Dorsolateral prefrontal cortex (tissue), 122 donors: ENCODE measurements at places on chromosomes 7 and 10.
A peak's percentile ranks its signal among the peaks of the same experiment; 100 is the strongest.

DNA sequence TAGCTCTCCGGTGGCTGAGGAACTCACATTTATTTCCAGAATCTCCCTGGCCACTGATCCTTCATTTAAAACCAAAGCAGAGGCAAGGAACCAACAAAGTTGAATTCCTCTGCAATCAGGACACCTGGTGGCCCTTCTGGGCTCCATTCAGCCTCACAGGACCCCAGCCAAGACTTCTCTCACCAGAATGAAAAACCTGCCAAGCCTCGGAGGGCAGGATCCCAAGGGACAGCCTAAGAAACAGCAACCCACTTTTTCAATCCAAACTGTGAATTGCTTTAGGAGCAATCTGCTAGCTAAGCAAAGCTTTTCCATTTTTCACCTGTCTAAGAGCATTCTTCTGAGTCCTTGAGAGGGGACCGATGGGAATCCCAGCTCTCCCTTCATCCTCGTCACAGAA, 34.6 kb downstream of the OAT start:
- DNase-seq, result no peak

DNA sequence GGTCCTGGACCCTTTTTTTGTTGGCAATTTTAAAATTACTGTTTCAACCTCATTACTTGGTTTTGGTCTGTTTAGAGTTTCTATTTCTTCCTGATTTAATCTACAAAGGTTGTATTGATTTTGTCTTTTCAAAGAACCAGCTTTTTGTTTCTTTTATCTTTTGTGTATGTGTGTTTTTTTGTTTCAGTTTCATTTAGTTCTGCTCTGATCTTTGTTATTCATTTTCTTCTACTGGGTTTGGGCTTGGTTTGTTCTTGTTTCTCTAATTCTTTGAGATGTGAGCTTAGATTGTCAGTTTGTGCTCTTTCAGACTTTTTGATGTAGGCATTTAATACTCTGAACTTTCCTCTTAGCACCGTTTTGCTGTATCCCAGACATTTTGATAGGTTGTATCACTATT, 8.5 kb upstream of the MRPS33 start:
- no peak for DNase-seq

- no peak for DNase-seq
Measured at GRCh38 chr7:11203683-11204082, 230.0 kb downstream of the PHF14 start.

DNA sequence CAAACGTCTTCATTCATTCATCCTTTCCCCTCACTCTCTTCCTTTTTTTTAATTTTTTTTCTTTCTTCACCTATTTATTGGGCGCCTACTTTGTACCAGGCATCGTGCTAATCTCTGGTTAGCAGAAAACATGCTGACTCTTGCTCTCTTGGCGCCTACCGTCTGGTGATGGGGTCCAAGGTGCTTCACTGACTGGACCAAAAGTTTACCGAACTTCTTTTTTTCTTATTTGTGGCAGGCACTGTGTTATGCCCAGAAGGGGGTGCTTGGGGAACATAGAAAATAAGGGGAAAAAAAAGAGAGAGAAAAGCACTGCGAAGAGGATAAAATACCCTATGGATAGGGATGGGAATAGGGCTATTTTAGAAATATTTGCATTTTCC, 505 bp upstream of the FAM204A start:
- DNase-seq, result peak; percentile 33

DNA sequence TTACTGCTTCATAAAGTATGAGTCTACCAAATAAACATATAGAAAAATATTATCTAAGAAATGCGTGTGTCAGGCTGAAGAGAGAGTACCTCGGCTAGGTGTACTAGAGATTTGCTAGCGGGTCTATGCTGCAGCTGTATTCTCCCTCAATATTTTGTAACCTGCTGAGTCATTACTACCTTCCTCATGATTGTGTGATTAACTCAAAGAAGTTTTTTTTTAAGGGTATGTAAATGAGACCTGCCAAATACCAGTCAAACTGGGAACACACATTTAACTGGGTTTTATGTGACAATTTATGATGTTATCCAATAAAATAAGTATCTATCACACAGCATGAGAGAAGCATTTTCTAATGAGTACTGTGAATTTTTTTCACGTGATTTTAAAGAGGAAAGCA, 180.4 kb downstream of the RNF133 start:
- DNase-seq, result no peak

- no peak for DNase-seq
Measured at GRCh38 chr10:132030898-132031463, 34.8 kb upstream of the JAKMIP3 start.

- DNase-seq, result no peak
Measured at GRCh38 chr7:44531421-44532380, 9.4 kb downstream of the NPC1L1 start.

- no peak for DNase-seq
Measured at GRCh38 chr10:110083884-110084283, 76.1 kb downstream of the ADD3 start.

GRCh38 chr10:120382360-120382759, 74.7 kb upstream of the PLPP4 start:
- DNase-seq, result no peak

GRCh38 chr7:140458201-140458600, 21.1 kb downstream of the MKRN1 start:
- DNase-seq, result no peak

GRCh38 chr7:12456506-12456905, 52.8 kb upstream of the VWDE start:
- no peak for DNase-seq

GRCh38 chr7:97078023-97078969, 39.2 kb upstream of the SDHAF3 start:
- no peak for DNase-seq

DNA sequence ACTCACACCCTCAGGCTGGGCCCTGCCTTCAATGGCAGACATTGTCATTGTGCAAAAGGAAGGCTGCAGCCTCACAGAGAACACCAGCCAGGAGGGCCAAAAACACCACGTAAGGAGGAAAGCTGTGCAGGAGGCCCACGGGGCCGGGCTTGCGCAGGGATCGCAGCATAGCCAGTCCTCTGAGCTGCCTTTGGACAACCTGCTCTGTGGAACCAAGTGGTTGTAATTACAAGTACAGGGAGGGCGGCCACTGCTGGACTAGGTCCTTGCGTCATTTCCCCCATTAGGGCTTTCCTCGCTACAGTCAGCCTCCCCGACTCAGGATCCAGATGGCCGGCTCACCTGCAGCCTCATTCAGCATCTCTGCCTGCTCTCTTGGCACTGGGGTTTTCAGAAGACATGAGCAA, 66.9 kb downstream of the FAM53B start:
- DNase-seq, result no peak

- no peak for DNase-seq
Measured at GRCh38 chr10:111707076-111707475, 476.5 kb downstream of the GPAM start.

- DNase-seq, result peak; percentile 75
Measured at GRCh38 chr7:92717993-92718716, 118.2 kb downstream of the CDK6 start.

DNA sequence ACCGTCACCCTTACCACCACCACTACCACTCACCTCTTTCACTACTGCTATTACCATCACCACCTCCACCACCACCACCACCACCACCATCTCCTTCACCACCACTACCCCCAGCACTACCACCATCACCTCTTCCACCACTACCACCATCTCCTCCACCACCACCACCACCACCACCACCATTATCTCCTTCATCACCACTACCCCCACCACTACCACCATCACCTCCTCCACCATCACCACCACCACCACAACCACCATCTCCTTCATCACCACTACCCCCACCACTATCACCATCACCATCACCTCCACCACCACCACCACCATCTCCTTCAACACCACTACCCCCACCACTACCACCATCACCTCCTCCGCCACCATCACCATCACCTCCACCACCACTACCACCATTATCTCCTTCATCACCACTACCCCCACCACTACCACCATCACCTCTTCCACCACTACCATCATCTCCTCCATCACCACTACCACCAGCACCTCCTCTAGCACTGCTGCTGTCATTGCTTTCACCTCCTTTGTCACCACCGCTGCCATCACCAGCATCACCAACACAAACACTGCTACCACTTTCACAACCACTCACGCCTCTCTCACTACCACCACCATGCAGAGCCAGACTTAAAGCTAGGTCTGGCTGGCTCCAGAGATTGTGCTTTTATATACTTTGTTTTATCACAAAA, 109.3 kb downstream of the ICA1 start:
- no peak for DNase-seq

- peak; percentile 69 for DNase-seq
Measured at GRCh38 chr7:50595491-50596102, 30.4 kb upstream of the DDC start.

- no peak for DNase-seq
Measured at GRCh38 chr10:129945526-129945925, 18.5 kb downstream of the EBF3 start.
